ENCODE measurements at places on chromosomes 3 and 15. TPM values are rescaled to one million over a fixed set of nuclear protein-coding genes. Genes with fewer than 3 reads are reported as not detected.
A peak's percentile ranks its signal among the peaks of the same experiment; 100 is the strongest.

- DNase-seq: no peak
These were observed 25.6 kb upstream of the GOLGA6L2 start for GRCh38 chr15:23472678-23473077.

GRCh38 chr15:34284937-34285336, 52.6 kb downstream of the SLC12A6 start:
- DNase-seq: no peak

GRCh38 chr3:101898752-101899169, 49.4 kb downstream of the NFKBIZ start:
- no peak for DNase-seq

- peak; percentile 80 for DNase-seq
These were observed 51.6 kb upstream of the LCTL start for GRCh38 chr15:66617137-66618090.

- DNase-seq: no peak
These were observed 94.9 kb downstream of the HMG20A start for GRCh38 chr15:77515613-77516012.

- DNase-seq: no peak
These were observed 153.5 kb downstream of the FNDC3B start for GRCh38 chr3:172192830-172193415.

The TMEM207 gene
- total RNA-seq: not detected

The PDIA5 gene
- total RNA-seq: 131 TPM

The TAGLN3 gene
- total RNA-seq: 0.76 TPM

The GOLGA8R gene
- total RNA-seq: 1.5 TPM
